GM18507 (cell line): ENCODE measurements at places on chromosomes 4 and X.

DNA sequence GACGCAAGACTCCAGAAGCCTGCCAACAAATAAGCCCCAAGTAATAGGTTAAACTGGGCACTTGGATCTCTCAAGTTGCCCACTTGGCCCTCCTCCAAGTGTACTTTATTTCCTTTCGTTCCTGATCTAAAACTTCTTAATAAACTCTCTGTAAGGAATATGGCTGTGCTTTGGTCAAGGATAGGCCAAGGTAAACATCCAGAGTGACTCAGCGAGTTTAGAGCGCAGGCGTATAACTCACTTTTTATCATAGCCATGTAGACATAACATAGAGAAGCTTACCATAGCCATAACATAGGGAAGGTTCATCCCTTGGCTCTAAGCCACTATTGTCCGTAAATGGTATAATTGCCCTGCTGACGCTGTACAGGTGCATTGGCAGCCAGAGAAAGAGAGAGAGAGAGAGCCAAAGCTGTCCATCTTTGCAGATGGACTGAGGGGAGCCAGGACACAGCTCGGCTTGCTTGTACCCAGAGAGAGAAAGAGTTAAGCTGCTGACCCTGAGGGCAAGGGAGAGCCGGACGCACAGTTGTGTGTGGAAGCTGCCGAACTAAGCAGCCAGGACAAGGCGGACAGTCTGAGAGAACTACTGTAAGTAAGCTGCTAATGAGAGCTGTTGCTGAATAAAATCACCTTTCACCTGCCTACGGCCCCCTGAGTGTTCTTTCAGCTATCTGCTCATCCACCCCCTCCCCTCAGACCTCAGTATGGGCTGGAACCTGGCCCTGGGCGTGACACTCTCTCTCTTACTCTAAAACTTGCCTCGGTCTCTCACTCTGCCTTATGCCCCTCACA is 1.8 kb downstream of the TLR1 start:
- DNase-seq, result no peak

- DNase-seq, result no peak
Measured at GRCh38 chrX:13432414-13433297, 112.8 kb upstream of the ATXN3L start.

DNA sequence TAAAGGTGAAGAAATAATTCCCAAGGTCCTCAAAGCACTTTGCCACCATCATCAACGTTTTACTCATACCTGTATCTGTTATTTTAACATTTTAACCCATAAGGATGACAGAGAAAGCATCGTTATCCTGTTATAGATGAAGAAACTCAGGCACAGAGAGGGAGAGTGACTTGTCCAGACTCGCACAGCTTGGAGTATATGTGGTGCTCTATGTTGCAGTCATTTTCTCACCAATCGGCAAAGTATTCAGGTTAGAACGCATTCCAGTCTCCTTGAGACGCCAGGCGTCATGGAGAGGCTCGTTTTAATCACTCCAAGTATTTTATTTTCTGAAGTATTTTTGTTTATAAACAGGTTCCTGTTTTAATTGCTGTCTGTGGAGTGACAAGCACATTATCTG is 73.5 kb downstream of the IRF2 start:
- DNase-seq, result no peak

GRCh38 chrX:112545051-112545450 is 134.7 kb downstream of the LHFPL1 start:
- DNase-seq, result no peak

GRCh38 chrX:7110821-7111276 is 36.7 kb upstream of the STS start:
- DNase-seq, result no peak

GRCh38 chr4:163556650-163557391 is 62.3 kb downstream of the TMA16 start:
- no peak for DNase-seq

- DNase-seq, result no peak
Measured at GRCh38 chrX:124333862-124334261, 1.4 kb downstream of the TEX13D start.
